ENCODE measurements at places on chromosomes 1 and 21.

DNA sequence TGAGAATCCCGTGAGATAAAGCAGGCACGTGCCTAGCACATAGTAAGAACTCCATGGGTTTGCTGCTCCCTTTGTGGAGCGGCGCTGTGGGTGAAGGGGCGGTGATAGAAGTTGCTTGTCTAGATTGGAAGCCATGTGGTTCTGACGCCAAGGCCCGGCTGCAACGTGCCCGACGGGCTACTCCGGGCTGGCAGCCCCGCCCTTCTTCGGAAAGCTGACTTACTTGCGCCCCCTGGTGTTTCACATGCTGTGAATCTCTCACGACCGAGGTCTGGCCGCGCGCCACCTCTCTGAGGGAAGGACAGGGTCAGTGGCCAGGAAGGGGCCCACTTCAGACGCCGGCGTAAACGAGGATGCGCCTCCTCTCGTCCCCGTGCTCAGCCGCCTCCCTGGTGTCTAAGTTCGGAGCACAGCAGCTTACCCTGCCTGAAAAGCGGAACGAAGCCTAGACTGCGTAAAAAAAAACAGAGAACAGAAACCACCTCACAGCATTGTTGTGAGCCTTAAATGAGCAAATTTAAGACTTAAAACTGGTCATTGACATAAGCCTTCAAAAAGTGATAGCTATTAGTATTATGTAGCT is 42.6 kb upstream of the WNT2B start:
- peak; percentile 61 for DNase-seq

- no peak for DNase-seq
Observed at GRCh38 chr1:99598738-99599411, 47.0 kb upstream of the PALMD start.

DNA sequence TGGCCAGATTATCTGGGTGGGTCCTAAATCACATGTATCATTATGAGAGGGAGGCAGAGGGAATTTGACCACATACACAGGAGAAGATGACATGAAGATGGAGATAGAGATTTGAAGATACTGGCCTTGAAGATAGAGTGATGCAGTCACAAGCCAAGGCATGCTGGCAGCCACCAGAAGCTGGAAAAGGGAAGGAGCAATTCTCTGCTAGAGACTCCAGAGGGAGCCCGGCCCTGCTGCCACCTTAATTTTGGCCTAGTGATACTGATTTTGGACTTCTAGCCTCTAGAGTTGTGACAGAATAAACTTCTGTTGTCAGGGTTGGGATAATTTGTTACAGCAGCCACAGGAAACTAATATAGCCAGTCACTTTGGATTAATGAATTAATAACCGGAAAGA is 2.2 kb upstream of the PRDM2 start:
- DNase-seq, result no peak

DNA sequence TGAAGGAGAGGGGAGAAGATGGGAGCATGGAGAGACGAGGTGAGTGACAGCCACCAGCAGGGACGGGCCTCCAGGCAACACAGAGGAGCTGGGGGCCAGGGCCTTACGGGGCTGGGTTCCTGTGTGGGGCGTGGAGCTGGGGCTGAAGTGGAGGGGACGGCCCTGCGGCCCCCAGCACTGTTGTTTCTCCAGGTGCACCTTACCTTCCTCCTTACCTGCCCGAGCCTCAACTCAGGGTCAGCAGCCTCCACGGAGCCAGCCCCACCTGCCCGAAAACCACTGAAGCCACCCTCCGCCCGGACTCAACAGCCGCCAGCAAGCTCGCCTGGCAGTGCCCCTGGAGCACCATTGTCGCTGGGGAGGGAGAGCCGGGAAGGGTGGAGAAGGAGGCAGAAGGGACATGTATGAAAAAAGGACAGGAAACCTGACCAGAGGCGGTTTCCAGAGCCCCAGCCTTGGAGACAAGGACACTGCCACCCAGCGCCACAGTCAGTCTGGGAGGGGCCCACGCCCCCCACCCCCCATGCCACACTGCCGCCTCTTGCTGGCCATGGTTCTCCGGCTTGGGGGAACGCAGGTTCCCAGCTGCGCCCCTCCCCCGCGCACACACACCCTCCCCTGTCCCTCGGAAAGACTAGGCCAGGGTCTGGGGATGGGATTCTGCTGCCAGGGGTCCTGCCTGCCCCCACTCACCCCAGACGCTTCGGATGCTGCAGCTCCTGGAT is 10.6 kb downstream of the PLA2G2F start:
- DNase-seq, result no peak

GRCh38 chr1:40766017-40766416 is 17.6 kb upstream of the KCNQ4 start:
- no peak for DNase-seq

GRCh38 chr1:233625087-233625486 is 11.2 kb downstream of the KCNK1 start:
- DNase-seq, result no peak

- DNase-seq, result no peak
Observed at GRCh38 chr21:38430401-38430984, 67.8 kb downstream of the ERG start.

- no peak for DNase-seq
Observed at GRCh38 chr1:57620605-57621004, 196.7 kb upstream of the DAB1 start.

DNA sequence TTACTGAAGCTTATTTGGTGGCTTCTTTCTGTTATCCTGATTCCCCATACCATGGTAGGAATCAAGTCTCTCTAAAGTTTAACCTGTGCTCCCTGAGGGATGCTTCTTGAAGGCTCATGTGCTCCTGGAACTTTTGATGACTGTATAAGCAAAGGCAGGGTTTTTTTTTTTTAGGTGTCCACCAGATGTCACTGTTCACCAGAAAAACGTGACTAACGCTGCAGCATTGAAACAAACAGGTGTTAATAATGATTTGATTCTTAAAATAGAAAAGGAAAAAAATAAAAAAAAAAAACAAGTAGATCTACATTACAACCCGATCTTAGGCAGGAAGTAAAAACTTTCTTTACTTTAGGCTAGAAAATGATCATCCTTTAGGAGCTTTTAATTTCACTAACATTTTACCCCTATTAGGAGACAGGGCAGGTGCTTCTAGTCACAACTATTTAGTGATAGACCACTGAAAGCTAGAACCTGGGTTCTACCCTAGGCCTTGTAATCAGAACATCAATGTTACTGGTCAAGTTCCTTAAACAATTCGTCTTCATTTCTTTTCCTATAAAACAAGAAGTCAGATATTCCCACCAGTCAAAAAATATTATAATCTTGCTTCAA is 223.0 kb downstream of the PLA2G4A start:
- no peak for DNase-seq

- no peak for DNase-seq
Observed at GRCh38 chr1:204837440-204838084, 33.1 kb upstream of the NFASC start.

DNA sequence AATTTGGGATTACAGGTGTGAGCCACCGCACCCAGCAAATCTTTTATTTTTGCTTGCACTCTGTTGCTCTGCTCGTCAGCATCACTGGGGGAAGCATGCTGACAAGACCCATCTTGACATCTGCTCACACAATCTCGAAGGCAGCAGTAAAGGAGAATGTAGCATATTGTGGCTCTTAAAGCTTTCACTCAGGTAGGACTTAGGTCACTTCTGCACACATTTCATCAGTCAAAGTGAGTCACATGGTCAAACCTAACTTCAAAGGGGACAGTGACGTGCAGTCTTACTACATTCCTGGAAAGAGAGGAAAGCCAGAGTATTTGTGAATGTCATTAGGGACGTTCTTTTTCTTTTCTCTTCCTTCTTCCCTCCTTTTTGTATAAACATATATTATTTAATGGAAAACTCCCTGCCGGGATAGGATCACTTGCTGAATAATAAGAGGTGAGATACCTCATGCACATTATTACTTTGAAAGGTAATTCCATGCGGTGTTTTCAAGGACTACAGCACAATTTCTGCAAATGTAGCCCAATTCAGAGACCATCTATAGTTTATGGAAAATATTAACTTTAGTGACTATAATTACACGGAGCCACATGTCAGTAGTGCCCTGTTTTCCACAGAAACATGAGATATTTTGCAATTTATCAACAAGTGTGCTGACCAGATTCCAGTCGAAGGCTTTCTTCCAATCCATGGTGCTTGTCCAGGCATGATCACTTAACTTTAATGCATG is 19.3 kb upstream of the ACBD6 start:
- no peak for DNase-seq

DNA sequence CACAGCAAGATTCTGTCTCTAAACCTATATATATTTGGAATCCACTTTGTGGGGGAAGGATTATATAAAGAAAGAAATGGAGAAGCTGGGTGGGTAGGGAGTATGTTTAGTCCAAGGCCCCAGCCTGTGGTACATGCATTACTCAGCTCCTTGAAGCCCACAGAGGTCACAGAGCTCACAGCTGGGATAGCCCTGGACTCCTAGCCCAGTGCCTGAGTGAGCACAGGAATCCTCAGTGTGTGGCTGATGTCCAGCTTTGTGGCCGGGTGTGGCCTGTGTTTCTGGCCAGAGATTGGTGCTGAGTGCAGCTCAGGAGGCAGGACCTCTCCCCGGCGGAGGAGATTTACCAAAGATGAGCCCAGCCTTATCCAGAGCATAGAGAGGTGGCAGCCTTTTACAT is 7.6 kb downstream of the CAPN9 start:
- no peak for DNase-seq

- no peak for DNase-seq
Observed at GRCh38 chr1:51472359-51472758, 46.7 kb downstream of the EPS15 start.

DNA sequence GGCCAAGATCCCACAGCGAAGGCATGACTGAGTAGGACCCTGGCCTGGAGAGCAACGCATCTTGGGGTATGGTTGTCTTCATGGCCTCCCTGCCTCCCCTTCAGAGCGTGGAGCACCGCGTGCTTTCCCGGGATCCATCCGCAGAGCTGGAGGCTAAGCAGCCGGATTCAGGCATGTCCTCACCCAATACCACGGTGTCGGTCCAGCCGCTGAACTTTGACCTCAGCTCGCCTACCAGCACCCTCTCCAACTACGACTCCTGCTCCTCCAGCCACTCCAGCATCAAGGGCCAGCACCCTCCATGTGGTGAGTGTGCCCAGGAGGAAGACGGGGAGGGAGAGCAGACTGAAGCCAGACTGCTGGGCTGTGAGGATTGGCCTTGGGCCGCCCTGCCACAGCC is 19.8 kb downstream of the ESPN start:
- DNase-seq, result no peak

- no peak for DNase-seq
Observed at GRCh38 chr1:31795801-31796621, 19.8 kb downstream of the SPOCD1 start.

DNA sequence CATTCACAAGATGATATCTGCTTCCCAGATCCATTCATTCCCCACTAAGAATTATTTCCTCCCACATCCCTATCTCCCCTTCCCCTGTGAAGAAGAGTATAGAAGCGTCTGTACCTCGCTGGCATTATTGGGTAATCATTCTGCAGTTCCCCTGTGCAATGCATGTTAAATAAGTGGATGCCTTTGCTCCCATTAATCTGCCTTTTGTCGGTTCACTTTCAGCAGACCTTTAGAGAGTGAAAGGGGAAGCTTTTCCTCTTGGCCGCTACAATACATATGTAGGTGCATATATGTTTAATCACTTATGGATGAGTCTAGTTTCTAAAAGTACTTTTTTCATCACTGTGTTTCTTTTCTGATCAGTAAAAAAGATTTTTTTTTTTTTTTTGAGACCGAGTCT is 7.0 kb downstream of the CLCN6 start:
- DNase-seq, result no peak

DNA sequence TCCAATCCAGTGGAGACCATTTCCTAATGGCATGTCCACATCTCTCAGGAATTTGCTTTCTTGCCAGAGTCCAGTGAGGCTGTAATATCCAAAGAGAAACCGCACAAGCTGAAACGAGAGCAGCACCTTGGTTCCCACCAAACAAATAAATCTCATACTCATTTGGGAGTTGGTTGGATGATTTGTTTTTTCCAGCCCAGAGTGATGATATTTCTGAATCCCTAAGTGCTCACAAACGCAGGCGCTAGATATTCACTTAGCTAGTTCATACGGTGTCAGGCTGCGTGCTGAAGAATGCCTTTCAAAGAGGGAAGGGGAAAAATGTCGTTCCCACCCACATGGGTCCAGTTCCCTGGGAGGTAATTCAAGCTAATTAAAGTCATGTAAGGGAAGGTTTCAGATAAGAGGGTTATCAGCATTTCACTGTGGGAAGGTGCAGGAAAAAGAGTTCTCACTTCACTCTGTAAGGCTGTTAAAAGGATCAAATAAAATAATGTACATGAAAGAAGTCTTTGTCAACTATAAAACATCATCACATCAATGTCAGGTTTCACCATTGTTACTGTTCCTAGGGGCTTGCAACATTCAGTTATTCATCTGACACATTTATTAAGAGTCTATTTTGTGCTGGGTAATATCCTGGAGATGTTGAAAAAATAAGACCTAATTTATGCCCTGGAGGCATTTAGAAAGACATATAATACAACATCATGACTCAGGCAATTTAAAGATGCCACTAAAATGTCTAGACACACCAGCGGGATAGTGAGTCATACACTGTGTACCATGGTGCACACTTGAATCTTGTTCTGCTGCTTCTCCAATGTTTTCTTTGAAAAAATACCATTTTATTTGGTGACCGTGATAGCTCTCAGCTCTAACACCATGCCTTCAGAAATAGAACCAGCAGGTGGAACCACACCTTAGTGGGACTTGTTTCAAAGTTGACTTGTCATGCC is 19.3 kb downstream of the DPT start:
- no peak for DNase-seq

DNA sequence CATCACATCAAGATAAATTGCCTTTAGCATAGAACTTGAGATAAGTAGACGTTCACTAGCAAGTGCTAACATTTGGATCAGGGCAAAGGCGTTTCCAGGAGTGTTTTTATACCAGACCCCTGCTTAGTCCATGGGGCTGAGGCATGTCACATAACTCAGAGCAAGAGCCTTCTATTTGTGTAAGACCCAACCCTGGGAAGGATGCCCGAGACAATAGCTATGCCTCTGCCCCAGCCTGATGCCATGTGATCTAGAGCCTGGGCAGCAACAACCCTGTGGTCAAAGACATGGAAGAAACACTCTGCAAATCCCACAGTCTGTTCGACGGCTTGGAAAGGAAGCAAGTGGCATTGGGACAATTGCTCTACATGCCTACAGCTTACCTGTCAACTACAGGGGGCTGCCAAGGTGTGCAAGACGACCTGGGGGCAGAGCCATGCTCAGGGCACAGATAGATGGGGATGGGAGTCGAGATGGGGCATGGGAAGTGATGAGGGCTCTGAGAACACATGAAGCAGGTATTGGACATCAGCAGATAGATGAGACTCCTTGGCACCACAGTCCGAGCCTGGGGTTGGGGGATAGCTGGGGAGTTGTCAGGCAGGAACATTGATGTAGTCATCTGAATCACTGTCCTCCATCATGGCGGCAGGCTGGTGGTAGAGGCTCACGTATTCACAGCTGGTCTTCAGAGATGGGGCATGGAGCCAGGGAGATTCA is 7.3 kb downstream of the IL24 start:
- DNase-seq, result no peak

GRCh38 chr1:154304664-154305337 is 16.1 kb upstream of the AQP10 start:
- DNase-seq, result no peak

- DNase-seq, result no peak
Observed at GRCh38 chr1:1470626-1471388, 758 bp upstream of the ATAD3B start.
